Activated CD4-positive, alpha-beta T cell treated with anti-CD3 and anti-CD28 coated beads, Interleukin-2, amount 10 ng/mL, durations not matched to agents 7 days and 5 days (primary cell): ENCODE measurements at places on chromosomes 16 and 17.

- DNase-seq = no peak
Measured at GRCh38 chr17:75646638-75646992, 13.4 kb downstream of the SMIM5 start.

DNA sequence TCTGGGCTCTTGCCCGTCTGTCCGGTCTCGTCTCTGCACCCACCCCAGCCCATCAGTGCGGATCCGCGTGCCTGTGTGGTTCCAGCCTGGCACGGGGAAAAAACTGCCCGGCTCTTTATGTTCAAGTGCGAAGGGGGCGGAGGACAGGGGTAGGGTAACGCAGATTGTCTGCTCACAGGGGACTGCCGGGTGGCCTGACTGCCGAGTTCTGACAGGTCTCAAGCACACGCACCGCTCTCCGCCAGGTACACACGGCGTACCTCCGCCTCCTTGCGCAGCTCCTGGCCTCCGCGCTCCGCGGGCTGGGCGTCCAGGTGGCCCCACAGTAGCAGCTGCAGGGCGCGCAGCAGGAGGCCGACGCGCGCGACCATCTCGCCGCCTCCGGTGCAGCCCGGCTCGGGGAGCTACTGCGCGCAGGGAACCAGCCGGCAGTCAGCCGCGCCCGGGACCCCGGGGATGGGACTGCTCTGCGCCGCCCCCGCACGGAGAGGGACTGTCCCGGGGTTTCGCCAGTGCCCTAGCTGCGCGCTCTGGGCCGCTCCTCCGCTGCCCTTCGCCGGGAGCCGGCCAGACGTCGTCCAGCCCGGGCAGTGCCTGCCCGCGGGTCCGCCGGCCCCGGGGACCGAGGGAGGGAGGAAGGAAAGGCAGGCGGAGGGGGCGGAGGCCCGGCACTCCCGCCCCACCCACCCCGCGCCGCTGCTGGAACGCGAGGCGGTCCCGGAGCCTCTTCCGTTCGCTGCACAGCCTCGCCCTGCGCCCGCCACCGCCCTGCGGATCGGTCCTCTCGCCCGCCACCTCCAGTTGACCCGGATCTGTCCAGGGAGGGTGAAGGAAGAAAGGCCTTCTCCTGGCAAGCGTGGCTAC is at the start of gene MMP28:
Gene MMP28, minus strand, starts transcription at position 635 of the 864 bp plus-strand sequence. Its CDS starts 264 bp downstream, at position 371.
- DNase-seq = peak; percentile 29

DNA sequence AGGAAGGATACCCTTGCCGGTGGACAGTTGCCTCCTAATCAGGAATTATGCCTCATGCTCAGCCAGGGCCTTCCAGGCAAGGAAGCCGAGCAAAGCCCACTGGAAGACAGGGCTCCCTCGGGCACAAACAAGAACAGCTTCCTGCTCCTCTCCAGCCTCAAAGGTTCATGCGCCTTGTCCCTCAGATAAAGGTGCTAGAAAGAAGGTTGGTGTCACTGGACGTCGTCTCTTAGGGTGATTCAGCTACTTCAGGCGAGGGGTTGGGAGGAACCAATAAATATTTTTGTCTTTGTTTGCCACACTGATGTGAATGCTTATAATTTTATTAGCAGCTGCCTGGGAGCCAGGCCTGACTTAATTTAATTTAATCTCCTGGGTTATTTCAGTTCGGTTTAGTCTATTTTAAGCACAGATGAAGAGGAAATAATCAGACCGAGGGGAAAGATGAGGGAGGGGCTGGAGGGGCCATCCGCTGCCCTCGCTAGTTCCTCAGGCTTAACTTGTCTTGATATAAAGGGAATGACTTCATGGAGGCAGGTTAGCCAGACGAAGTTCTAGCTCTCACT is 171.8 kb upstream of the CACNG5 start:
- DNase-seq = no peak

DNA sequence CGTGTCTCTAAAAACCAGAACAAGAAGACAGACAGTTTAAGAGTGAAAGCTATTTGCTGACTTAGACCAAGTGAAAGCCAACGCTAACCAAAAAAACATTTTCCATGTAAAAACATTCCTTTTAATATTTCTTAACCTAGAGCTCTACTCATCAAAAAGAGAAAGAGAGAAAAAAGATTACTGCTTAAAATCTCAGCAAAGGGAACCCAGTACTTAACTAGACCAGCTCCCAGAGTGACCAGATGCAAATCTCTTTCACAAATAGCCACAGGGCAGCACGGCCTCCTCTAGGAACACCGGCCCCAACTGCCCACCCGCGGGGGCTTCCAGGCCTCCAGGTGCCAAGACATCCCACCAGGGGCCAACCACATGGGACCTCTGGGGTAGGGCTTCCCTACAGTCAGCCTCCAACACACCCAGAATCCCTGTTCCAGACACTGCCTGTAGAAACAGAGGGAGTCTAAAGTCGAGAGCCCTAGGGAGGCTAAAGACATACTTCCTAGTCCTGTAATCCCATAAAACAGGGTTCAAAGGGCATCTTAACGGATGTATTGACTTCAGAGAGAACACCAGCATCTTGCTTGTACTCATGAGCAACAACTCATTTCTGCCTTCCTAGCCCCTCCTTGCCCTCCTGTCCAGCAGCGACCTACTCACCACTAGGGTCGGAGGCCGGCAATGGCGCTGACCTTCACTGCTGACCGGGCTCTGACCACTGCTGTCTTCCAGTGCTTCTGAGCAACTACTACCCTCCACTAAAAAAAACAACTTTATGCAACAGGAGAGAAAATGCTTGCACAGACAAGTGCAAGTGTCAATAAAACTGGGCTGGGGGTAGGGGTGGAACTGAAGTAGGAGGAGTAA is 21.3 kb downstream of the ZCCHC14 start:
- DNase-seq = no peak

DNA sequence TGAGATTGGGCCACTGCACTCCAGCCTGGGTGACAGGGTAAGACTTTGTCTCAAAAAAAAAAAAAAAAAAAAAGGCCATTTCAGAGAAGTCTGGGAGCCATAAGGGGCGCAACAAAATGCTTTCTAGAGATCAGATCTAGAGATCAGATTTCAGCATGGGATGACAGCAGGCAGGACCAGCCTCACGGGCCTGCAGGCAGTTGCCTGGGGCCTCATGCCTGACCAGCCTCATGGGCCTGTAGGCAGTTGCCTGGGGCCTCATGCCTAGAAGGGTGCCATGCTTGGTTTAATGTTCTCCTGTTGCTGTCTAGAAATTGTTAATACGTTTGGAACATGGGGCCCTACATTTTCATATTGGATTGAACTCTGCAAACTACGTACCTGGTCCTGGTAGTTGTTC is 59.4 kb downstream of the MARF1 start:
- DNase-seq = no peak
